A549 treated with Hydrocortisone at 1 μM for 4 hours (cell line): ENCODE measurements at places on chromosomes 1 and 21. TPM values are rescaled to one million over a fixed set of nuclear protein-coding genes. Genes with fewer than 3 reads are reported as not detected.

Gene SLC9A1
- 14.8 to 19.5 TPM (median 17.2 TPM) in 5 replicates for total RNA-seq

Gene RHCE
- total RNA-seq = 0.25 TPM in 1 of 5 replicates, not detected in the others

Gene HTR1D
- 12.8 to 15.7 TPM (median 14.4 TPM) in 5 replicates for total RNA-seq

Gene NTRK1
- 0.09 to 0.25 TPM (median 0.18 TPM) in 5 replicates for total RNA-seq

Gene ZBTB21
- 4.3 to 6.5 TPM (median 5.4 TPM) in 5 replicates for total RNA-seq

Gene OR6N1
- not detected in 5 replicates for total RNA-seq

Gene ZNF697
- 1.5 to 1.6 TPM (median 1.5 TPM) in 5 replicates for total RNA-seq

Gene MYCL
- 1.1 to 1.6 TPM (median 1.4 TPM) in 5 replicates for total RNA-seq

Gene PDZK1IP1
- 5.7 to 9.3 TPM (median 6.4 TPM) in 5 replicates for total RNA-seq

Gene ANGPTL3
- total RNA-seq = not detected in 5 replicates

Gene FAAP20
- 36.4 to 59.0 TPM (median 53.5 TPM) in 5 replicates for total RNA-seq

Gene SLC6A17
- total RNA-seq = 4.7 to 6.0 TPM (median 5.2 TPM) in 5 replicates

Gene HENMT1
- 3.7 to 4.7 TPM (median 4.4 TPM) in 5 replicates for total RNA-seq

Gene DENND2C
- 0.28 to 0.47 TPM (median 0.37 TPM) in 5 replicates for total RNA-seq

Gene RIT1
- 18.7 to 22.1 TPM (median 21.6 TPM) in 5 replicates for total RNA-seq

Gene FAM163A
- total RNA-seq = not detected in 5 replicates

Gene PLPPR5
- total RNA-seq = not detected in 5 replicates

Gene AQP10
- not detected in 5 replicates for total RNA-seq

Gene FAM151A
- total RNA-seq = 0.15 to 0.29 TPM (median 0.24 TPM) in 5 replicates

Gene TGFBR3
- total RNA-seq = 5.5 to 8.3 TPM (median 6.3 TPM) in 5 replicates

Gene SLC45A3
- 4.5 to 5.6 TPM (median 5.5 TPM) in 5 replicates for total RNA-seq

Gene IGSF21
- total RNA-seq = not detected in 5 replicates

Gene AMY2A
- total RNA-seq = not detected in 5 replicates

Gene CENPL
- total RNA-seq = 11.1 to 15.5 TPM (median 13.4 TPM) in 5 replicates

Gene LCE3D
- total RNA-seq = 2.6 to 3.6 TPM (median 3.1 TPM) in 5 replicates

Gene GSTM1
- not detected in 5 replicates for total RNA-seq

Gene SLAMF8
- 0.08 to 0.20 TPM (median 0.15 TPM) in 5 replicates for total RNA-seq

Gene FCRL3
- total RNA-seq = not detected in 5 replicates

Gene SYCP1
- total RNA-seq = not detected in 5 replicates

Gene LCE6A
- total RNA-seq = not detected in 5 replicates

Gene TSACC
- total RNA-seq = 1.7 to 2.8 TPM (median 2.1 TPM) in 5 replicates

Gene PKLR
- not detected in 5 replicates for total RNA-seq

Gene KCNE2
- not detected in 5 replicates for total RNA-seq

Gene EDARADD
- total RNA-seq = 2.9 to 3.6 TPM (median 3.2 TPM) in 5 replicates

Gene NLRP3
- 0.08 TPM in 1 of 5 replicates, not detected in the others for total RNA-seq

Gene BSND
- 0.01 TPM in 1 of 5 replicates, not detected in the others for total RNA-seq

Gene U2AF1
- 54.9 to 77.3 TPM (median 63.8 TPM) in 5 replicates for total RNA-seq

Gene HAO2
- total RNA-seq = 0.05 TPM in 1 of 5 replicates, not detected in the others

Gene LGALS8
- total RNA-seq = 27.9 to 48.0 TPM (median 30.4 TPM) in 5 replicates

Gene KRTAP12-2
- total RNA-seq = not detected in 5 replicates

Gene TARBP1
- total RNA-seq = 9.7 to 12.9 TPM (median 11.5 TPM) in 5 replicates

Gene TRABD2B
- total RNA-seq = 2.6 to 4.7 TPM (median 3.3 TPM) in 5 replicates

Gene THEMIS2
- 0.70 to 0.97 TPM (median 0.85 TPM) in 5 replicates for total RNA-seq

Gene GRIK3
- not detected in 5 replicates for total RNA-seq

Gene CASQ2
- total RNA-seq = not detected in 5 replicates

Gene CAP1
- 206 to 312 TPM (median 240 TPM) in 5 replicates for total RNA-seq

Gene SUSD4
- 0.57 to 0.91 TPM (median 0.77 TPM) in 5 replicates for total RNA-seq

Gene SLC44A3
- 1.5 to 1.9 TPM (median 1.6 TPM) in 5 replicates for total RNA-seq

Gene NEK2
- 33.4 to 49.9 TPM (median 40.4 TPM) in 5 replicates for total RNA-seq

Gene CSF3R
- total RNA-seq = not detected in 5 replicates

Gene CERS2
- 241 to 291 TPM (median 246 TPM) in 5 replicates for total RNA-seq

Gene SHE
- total RNA-seq = 0.10 to 0.20 TPM (median 0.12 TPM) in 5 replicates

Gene ATP6V0B
- 102 to 159 TPM (median 138 TPM) in 5 replicates for total RNA-seq

Gene SLC1A7
- 0.05 TPM in 2 of 5 replicates, not detected in the others for total RNA-seq

Gene GUCA2B
- total RNA-seq = 0.20 to 0.32 TPM (median 0.23 TPM) in 3 of 5 replicates, not detected in the others
